ENCODE measurements at places on chromosomes 5 and 9.

GRCh38 chr5:170408877-170409660 lies 19.9 kb upstream of the KCNMB1 start:
- no peak for DNase-seq

GRCh38 chr9:22008717-22009505 lies at the start of gene CDKN2B:
Gene CDKN2B (minus strand): TSS chr9:22009305. CDS start chr9:22008953, 352 bp downstream.
- DNase-seq = peak; percentile 72

DNA sequence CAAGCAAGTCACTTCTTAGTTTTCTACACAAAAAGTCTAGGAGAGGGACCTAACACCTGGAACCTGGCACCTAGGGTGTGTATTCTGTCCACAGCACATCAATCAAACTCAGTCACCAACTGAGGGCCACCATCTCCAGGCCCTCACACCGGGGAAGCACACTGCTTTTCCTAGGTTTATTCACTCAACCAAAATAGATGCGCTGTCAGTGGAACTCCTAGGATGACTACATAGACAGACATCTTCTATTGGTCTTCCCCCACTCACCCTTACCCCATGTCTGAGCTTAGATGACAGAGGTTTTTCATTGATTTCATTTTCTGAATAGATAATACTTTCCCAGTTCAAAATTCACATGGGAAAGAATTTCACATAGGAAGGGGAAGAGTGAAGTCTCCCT lies 59.2 kb downstream of the RNF130 start:
- DNase-seq = no peak

DNA sequence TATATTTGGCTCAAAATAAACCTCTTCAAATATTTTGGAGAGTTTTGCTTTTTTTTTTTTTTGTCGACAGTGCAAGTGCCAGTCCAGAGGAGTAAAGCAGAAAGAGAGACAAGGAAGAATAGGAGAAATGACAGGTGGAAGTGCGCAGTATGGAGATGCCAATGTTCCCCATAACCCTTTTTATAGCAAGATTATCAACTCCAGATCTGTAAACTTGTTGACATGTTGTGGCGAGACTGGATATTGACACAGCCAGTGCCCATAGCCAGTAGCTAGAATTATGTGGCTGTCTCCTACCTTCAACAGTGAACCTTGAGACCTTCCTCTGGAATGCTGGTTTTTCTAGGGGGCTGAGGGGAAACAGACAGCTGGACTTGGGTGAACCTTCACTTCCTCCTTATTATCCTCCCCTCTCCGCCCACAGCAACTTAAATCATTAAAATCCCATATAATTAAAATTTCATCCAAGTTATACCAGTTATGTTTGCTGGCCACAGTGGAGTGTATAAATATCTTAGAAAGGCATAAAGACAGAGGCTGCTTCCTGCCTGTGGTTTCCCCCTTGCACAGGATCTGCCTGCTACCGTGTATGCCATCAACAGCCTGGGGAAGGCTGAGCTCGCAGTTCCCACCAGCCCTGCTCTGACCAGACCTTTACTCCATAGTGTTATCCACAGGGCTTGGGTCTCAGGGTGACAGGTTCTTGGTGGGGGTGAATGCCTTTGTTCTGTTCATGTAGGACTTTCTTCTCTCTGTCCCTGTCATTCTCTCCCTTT lies 112.3 kb upstream of the ANKH start:
- no peak for DNase-seq

DNA sequence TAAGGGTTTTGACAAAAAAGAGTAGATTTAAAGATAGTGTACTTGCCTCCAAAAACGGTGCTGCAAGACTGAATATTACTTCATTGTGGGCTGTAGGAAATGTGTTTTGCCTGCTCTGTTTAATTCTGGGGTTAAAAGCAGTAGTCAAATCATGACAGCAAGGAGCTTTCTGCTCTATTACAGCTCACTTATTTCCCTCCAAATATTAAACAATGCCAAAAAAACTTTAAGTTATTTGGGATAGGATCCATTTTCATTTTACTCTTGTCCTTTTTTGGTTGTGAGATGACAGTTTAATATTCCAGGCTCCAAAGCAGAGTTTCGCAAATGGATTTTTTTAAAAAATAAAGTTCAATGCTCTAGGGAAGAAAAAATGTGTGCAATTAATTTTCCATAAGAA lies 340.4 kb upstream of the RGMB start:
- DNase-seq = no peak

DNA sequence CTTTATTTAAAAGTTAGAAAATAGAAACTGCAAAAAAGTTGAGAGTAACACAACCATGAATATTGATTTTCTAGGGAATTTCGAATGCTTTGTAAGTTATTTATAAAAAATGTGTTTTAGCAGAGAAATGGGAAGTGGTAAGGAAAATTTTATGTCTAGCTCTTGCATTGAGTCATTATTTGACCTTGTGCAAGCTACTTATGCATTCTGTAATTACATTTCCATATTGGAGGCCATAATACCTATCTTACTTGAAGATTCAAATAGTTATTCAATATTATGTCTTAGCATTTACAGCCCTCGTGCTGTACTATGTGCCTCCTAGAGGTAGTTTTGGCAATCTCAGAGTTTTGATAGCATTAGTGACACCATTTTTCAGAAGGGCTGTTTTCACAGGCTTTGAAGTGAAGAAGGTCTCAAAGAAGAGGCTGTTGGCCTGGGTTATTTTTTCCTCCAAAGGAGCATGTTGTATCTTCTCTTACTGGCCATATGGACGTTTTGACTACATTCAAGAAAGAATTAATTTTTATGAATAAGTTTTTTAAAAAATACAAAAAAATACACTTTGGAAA lies 7.4 kb upstream of the DAP start:
- no peak for DNase-seq

- DNase-seq = no peak
These were observed 512.2 kb upstream of the TNC start for GRCh38 chr9:115629879-115630840.

DNA sequence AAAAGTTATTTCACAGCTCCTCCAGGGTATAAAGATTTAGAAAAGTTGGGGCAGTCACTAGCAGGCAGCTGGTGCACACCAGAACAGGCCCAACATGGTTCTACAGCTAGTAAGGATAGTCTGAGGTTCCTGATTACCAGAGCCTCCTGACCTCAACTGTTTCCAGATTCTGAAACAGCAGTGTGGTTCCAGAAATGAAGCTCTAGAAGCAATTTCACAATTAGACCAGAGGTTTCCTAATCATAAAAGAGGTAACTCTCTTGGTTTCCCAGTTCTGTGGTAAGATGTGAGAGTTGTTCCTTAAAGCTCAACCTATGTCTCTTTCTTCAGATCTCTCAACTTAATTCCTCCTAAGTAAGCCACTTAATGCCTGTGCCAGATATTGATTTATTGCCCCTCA lies 11.9 kb downstream of the AGTPBP1 start:
- no peak for DNase-seq

DNA sequence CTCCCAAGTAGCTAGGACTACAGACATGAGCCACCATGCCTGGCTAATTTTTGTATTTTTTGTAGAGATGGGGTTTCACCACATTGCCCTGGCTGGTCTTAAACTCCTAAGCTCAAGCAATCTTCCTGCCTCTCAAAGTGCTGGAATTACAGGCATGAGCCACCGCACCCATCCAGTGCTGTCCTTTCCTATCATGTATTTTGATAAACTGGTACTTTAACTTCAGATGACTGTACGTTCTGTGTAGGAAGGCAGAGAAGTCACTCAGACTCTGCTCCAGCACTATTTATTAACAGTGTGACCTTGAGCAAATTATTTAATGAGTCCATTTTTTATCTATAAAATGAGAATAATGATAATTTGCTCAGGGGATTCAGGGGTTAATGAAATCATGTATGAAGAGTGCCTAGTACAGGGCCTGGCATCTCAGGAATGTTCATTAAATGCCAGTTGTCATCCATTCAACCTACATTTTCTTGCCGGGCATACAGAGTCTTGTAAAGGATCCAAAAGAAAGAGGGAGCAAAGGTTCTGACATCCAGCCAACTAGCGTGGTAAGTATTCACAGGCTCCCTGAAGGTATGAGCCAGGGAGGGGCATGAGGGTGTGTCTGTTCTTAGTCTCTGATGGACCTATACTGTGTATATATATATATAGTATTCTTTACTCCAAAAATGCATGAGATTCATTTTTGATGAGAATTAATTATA lies 201.9 kb downstream of the PBX3 start:
- DNase-seq = no peak

DNA sequence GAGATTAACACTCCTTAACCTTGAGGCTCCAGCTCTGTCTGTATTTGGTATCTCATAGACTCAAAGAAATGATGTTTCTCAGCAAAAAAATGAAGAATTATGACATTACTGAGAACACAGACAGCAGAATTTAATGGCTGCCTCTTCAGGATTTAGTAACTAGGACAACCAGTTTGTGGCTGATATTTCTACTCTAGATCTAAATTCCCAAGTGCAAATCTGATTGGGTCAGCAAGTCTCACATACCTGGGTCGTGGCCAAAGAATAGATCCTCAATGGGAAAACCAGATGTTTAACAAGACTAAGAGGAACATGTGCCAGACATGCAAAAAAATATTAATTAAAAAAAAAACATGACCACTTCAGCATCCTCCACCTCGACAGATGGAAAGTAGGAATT lies 608.9 kb downstream of the DTWD2 start:
- DNase-seq = no peak

- DNase-seq = no peak
These were observed 154.4 kb upstream of the CLINT1 start for GRCh38 chr5:158013303-158013702.

GRCh38 chr5:164475339-164475977 lies 970.0 kb downstream of the MAT2B start:
- DNase-seq = peak; percentile 2

GRCh38 chr9:104780796-104781395 lies 17.0 kb downstream of the NIPSNAP3B start:
- no peak for DNase-seq

- peak; percentile 50 for DNase-seq
These were observed 123.2 kb downstream of the SPOCK1 start for GRCh38 chr5:137375741-137376526.

DNA sequence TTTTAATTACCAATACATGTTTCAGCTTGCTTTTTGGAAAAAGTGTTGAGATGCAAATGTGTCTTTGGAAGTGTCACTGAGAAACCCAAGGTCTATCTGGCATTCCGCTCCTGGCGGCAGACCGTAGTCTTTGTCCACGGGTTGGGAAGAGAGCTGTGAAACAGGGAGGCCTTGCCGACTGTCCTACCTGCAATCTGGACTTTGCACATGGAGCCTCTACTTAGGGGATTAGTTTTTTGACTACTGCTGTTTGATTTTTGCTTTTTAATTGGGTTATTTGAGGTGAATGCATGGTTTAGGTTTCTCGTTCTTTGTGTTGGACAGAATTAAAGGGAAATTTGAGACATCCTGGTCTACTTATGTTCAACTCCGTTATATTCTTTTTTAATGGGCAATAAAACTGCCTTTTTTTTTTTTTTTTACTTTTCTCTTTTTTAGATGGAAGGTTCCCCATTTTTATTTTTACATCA lies 25.7 kb downstream of the TRIO start:
- no peak for DNase-seq

DNA sequence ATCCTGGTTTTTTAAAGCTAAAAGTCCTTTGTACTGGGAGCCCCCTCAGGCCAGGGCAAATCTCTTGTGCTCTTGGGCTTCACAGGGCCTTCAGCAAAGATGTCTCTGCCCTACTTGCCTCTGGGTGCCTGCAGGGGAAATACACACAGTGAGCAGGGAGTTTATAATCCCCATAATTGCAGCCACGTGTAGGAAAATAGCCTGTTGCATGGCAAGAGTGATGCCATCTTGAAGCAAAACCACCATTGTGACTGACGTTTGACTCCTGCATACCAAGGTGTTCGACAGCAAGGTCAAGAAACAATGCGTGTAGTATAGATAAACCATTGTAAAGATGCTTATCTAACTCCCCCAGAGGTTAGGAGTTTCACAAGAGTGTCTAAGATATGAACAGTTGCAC lies 11.4 kb upstream of the IL3 start:
- DNase-seq = no peak

DNA sequence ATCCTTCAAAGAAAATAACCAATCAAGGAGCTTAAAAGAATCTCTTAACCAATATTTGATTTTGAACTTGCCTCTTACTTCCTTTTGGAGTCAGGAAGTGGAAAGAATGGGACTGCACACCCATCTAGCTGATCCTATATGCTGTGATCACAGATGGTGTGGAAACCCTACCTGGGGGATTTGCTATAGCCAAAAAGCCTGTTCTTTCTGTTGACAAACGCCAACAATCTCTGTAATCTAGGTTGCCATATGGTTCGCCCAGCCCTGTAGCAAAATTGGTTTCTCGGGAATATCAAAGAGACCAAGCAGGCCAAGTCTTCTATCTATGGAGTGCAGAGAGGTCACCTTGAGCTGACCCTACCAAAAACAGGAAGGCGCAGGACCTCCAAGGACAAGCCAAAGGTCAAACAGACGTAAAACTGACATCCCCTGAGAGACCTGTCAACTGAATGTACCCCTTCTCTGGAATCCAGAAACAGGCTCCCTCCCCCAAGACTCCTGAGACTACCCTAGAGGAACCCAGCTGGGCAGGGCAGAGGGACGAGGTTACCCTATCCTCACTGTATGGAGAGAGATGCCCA lies 19.4 kb downstream of the NRG2 start:
- peak; percentile 71 for DNase-seq

DNA sequence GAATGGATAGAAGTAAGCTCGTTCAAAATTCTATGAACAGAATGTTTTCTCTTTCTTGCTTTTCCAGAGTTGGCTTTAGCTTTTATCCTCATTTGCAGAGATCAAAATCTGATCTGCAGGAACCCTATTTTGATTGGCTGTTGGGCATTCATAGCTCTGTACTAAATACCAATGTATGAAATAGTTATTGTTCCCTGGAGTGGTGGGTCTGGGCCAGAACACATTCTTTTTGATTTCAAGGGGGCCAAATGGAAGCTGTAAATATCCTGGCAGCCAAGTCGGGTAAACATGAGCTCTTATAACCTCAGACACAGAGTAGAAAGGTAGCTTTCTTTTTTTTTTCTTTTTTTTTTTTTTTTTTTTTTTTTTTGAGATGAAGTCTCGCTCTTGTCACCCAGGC lies 241.5 kb downstream of the PDZD2 start:
- no peak for DNase-seq

DNA sequence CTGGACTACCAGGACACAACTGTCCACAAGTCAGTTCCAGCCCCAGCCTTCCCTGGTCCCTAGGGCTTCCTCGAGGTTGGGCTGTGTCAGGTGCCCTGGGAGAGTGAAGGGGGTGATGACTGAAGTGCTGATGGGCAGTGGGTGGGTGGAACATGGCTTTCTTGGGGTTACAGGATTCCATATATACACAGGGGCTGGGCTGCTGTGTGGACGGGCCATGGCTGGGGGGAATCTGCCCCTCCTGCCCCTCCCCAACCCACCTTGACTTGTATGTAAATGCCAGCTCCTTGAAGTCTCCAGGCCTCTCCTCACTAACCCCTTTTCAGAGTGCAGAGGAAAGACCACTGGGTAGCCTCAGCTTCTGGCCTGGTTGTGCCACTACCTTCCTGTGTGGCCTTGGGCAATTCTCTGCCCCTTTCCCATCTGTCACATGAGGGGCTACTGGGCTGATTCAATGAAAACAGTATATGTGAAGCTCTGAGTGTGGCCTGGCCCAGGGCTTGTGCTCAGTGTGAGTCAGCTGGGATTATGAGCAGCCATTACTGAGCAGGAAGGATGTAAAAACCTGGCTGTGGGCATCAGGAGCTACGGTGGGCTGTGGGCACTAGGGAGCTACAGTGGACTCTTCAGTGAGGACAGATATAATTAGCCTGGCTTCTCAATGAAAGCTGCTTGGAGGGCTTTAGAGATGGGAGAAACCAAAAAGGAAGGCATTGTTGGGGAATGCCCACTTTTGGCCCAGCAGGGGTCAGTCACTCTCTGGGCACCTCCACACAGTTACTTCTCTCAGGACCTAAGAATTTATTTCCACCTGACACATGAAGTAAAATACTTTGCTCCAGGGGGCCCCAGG lies 23.3 kb downstream of the PITX1 start:
- no peak for DNase-seq

Data from cerebellum (tissue), 4 donors.